Gastrocnemius medialis (tissue), 4 donors: ENCODE measurements at places on chromosomes 1 and 21.

DNA sequence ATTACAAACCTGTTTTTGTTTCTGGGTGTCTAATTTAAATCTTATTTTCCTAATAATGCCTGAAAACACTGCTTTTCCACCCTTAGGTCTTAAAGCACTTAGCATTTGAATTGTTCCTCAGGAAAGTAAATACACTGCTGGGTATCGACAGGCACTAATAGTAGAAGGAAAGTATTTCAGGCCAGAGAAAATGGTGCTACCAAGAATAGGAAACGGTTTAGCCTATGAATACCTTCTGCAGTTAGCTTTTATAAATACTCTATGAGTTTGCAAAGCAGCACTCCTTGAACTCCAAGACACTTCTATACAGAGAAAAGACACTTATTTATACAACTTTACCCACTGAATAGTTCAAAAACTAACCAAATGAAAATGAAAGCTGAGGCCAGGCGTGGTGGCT lies 6.8 kb downstream of the FUBP1 start:
- DNase-seq, result no peak

DNA sequence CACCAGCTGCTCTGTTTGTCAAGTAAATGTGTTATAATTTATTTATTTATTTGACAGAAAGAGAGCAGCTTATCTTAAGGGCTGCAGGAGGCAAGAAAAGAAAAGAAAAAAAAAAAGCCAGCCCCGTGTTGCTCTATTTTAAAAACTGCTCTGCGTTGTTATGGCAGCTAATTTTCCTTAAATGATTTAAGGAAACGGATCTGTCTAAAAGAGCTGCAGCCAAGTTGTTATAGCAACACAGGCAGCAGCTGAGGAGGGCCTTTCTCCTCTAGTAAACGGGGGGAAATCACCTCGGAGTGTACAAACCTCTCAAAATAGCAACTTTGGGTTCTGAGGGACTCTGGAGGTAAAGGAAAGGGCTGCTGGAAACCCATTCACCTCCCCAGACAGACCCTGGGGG lies 149.2 kb downstream of the BEND5 start:
- no peak for DNase-seq

- no peak for DNase-seq
Measured at GRCh38 chr1:27571439-27572018, 32.4 kb downstream of the AHDC1 start.

DNA sequence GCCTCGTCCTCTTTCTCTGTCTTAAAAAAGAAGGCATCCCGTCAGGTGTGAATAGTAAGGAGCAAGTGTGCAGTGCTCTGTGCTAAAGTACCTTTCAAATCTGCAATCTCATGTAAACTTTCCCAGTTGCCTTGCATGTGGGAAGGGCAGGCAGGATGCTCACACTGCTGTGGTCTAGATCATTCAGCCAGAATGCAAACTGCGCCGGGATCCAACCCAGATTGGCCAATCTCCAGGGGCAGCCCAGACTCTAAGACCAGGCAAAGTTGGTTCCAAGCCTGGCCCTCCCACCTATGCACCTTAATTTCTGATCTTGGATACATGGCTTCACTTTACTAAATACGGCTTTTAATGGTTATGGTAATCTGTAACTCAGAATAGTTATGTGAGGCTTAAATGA lies 3.2 kb upstream of the MAP1LC3C start:
- DNase-seq, result no peak

DNA sequence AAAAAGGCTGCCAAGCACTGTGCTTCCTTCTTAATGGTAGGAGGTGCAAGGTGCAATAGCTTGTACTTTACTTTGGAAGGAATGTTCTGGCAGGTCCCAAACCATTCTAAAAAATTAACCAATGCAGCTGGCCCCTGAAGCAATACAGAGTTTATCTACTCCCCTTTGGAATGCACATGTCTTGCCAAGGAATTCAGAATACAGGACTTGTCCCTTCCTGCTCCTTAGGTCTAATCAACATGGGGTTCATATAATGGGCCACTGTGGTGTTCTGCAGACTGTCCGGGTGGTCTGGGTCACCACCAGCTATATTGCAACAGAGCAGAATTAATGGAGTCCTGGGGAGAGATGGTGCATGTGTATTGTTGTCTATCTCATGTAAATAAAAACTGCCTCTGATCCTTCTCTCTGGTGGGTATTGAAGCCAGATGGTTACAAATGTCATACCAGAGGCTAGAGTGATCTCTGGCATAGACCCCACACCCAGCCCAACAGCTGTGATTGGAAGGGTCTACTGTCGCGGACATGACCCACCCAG lies 112.8 kb downstream of the RIPK4 start:
- no peak for DNase-seq

- DNase-seq, result no peak
Measured at GRCh38 chr1:57784356-57784755, 360.5 kb upstream of the DAB1 start.

DNA sequence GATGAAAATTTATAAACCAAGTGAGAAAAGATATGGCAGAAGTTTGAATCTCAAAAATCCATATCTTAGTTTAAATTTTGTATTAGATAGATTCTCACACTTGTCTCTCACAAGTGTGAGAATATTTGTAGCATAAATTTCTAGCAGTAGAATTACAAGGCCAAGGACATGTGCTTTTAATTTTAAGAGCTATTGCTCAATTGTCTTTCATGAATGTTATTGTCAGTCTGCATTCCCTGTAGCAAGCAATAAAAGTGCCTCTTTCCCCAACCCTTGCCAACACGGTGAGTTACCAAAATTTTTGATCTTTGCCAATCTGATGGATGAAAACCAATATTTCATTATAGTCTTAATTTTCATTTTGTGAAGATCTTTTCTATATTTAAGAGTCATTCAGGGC lies 64.0 kb downstream of the CTH start:
- no peak for DNase-seq

- DNase-seq, result no peak
Measured at GRCh38 chr1:95627244-95627643, 393.2 kb downstream of the RWDD3 start.

DNA sequence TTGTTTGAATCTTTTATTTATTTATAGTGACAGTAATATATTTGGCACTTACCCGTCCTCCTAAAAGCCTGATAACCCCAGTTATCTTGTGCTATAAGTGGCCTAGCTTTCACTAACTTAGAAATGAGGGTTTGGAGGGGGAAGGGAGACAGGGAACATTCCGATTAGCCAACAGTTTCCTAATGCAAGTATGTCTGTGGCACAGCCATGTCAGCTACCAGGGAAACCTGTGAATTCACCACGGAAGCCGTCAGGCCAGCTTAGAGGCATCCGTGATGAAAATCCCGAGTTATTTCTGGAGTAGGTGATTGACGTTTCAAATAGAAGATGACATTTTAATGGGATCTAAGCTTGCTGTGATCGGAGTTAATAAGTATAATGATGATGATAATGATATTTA lies 39.4 kb upstream of the BCL10 start:
- no peak for DNase-seq

DNA sequence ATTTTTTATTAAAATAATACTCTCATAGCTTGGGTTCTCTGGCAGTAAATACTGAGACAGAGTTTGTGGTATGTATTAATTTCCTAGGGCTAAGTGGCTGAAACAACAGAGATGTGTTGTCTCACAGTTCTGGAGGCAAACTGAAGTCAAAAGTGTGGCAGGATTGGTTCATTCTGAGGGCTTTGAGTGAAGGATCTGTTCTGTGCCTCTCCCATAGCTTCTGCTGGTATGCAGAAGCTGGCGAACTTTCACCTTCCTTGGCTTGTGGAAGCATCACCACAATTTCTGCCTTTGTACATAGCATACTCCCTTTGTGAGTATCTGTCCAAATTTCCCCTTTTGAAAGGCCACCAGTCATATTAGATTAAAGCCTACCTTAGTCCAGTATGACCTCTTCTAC lies 21.0 kb downstream of the RNPC3 start:
- DNase-seq, result no peak

DNA sequence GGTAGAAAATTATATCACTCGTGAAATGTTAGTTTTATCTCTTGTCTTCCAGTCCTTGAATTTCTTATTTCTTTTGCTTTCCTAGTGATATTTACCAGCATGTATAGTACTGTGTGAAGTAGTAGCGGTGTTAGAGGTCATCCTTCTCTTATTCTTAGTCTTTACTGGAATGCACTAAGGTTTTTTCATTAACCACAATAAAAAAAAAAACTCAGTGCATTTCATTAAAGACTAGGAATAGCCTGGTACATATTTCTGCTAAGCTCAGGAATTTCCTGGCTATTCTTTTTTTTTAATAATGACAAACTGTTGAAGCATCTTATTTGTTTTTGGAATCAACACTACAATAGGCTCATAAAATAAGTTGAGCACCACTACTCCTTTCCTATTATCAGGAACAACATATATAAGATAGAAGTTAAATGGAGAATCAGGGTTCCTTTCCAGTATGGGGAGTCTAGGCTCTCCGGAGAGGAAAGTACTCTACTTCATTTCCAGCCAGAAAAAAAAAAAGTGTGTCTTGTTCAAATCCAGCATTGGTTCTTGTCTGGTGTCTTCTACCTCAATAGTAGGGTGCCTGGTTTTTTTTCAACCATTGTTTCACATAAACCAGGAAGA lies 60.0 kb downstream of the TNFSF18 start:
- no peak for DNase-seq

GRCh38 chr1:91552091-91552490 lies 51.4 kb downstream of the CDC7 start:
- no peak for DNase-seq

GRCh38 chr1:25896266-25896665 lies 10.0 kb downstream of the STMN1 start:
- DNase-seq, result no peak

GRCh38 chr1:9242338-9242969 lies 7.9 kb downstream of the H6PD start:
- DNase-seq, result peak; percentile 99

GRCh38 chr1:109821221-109821669 lies 57.5 kb upstream of the EPS8L3 start:
- peak; percentile 79 for DNase-seq

DNA sequence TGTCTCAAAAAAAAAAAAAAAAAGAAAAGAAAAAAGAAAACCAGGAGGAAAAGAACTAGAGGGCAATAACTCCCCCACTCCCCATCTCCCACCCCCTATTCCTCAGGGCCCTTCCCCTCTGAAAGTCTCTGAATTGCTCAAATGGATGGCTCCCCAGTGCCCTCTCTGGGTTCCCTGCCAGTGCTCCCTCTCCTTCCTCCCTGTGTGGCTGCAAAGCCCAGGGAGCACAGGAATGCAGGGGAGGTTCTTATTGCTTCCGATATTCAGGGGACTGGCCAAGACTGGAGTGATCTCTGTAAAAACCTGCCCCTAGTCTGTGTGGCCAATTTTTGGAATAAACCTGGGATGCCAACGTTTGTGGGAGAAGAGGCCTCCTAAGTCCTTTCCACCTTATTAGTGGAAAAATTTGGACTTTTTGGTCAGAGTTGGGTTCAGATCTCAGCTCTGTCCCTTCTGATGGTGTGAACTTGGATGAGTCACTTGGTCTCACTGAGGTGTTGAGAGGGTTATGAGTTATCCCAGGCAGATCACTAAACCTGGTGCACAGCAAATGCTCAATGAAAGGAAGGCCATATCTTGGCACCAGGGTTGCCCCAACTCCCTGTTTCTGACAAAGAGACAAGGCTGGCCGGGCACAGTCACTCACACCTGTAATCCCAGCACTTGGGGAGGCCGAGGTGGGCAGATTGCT lies 13.4 kb upstream of the ARHGEF10L start:
- no peak for DNase-seq

DNA sequence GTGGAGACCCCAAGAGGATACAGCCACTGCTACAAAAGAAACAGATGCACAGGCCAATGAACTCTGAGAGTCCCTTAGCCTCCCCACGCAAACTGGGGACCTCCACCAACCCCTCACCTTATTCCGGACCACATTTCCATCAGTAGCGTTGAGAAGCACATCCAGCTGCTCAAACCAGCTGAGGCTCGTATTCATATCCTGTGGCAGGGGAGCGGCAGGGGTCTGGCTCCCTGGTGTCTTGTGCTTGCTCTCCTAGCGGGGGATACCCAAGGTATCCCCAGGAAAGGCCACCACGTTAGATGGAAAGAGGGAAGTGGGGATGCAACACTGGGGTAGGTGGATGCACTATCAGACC lies 481 bp downstream of the CCDC163 start:
- DNase-seq, result no peak

DNA sequence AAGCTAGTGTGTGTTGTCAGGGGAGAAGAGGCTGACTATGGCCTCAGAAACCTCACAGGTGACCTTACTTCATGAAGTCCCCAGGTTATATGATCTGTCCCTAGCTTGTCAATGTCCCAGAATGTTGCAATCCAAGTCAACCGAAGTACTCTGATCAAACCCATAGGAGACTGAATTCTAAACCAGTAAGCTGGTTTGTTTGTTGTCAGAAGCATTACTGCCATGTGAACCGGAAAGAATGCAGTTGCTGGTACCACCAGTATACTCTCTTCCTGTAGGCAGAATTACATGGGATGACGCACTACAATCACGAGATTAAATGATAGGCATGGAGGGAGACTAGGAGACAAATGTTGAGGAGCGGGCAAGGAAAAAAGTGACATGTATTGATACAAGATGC lies 26.1 kb upstream of the MAN1A2 start:
- no peak for DNase-seq

- no peak for DNase-seq
Measured at GRCh38 chr1:171389171-171389570, 75.2 kb downstream of the FMO4 start.

DNA sequence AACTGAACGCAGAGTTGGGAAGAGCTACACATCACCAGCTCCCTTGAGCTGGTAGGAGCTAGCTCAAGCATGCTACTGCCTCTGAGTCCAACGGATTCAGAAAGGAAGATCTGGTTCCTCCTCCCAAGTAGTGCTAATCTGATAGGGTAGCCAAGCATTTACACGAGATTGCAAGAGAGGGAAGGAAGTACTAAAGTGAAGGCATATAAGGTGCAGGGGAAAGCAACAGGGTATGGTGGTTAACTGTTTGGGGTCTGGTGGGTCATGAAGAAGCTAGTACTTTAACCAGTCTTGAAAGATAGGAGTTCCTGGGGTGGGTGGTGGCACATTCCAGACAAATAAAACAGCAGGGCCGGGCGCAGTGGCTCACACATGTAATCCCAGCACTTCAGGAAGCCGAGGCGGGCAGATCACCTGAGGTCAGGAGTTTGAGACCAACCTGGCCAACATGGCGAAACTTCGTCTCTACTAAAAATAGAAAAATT lies 20.2 kb upstream of the ZNF436 start:
- DNase-seq, result no peak

- no peak for DNase-seq
Measured at GRCh38 chr1:59673573-59674450, 140.9 kb upstream of the HOOK1 start.

DNA sequence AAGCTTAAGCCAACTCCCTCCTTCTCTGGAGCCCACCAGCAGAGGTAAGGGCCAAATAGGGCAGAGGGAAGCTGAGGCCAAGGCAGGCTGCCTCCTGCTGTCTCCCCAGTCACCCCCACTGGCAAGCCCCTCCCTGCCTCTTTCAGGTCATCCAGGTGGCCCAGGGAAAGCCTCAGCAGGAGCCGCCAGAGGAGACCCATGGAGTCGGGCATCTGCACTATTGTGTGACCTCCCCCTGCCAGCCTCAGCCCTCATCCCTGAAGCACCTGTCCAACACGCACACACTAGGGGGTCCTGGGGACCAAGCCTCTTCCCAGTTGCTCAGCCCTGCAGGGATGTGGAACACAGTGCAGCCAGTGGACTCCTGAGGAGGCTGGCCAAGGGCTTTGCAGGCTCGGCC lies 5.3 kb upstream of the NAXE start:
- no peak for DNase-seq

- DNase-seq, result no peak
Measured at GRCh38 chr1:111267801-111268508, 22.7 kb upstream of the CHIA start.
